ENCODE measurements at places on chromosomes 3 and 15.
A peak's percentile ranks its signal among the peaks of the same experiment; 100 is the strongest.

- no peak for DNase-seq
These were observed 63.3 kb downstream of the AQP9 start for GRCh38 chr15:58201516-58201915.

DNA sequence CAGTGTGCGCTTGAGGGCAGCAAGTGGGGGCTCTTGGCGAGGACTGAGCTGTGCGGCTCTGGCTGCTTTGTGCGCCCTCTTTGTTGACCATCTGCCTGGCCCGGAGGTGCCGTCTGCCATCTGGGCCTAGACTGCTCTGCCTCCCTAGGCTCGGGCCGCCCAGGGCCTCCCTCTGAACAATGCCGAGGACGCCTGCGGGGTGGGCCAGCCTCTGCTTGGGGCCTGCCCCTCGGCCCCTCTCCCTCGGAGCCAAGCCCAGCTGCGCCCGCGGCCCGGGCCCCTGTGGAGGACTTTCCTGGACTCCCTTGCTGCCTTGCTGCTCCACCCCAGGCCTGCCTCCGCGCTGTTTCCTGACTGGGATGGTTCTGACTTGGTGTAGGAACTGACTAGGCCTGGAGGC, 31.9 kb upstream of the SPSB4 start:
- DNase-seq = no peak

DNA sequence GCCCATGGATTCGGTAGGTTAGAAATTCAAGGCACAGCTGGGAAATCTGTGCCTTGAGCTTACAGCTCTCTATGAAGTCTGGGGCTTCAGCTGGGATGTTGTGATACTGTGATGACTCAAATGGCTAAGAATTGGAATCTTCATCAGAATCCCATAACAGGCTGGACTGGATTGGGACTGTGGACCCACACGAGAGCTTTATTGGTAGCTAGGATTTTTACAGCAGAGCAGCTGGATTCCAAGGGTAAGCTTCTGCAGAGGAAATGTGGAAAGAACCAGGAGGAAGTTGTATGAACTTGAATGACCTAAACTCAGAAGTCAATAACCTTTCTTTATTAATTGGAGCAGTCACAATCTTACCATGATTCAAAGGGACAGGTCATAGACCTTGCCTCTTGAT, 1187.1 kb downstream of the ROBO1 start:
- DNase-seq = no peak

DNA sequence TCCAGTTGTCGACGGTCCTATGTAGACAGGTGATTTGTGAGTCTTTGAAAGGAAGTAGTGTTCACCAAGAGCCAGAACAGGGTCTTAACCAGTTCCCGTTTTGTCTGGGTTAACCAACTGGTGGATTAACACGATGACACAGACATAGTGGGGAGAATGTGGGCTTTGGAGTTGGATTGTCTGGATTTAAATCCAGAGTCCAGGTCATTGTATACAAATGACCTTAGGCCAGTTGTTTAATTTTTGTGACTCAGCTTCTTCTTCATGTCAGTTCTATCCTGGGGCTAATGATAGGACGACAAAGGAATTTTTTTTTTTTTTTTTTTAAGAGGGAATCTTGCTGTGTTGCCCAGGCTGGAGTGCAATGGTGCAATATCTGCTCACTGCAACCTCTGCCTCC, 126.7 kb downstream of the LPP start:
- no peak for DNase-seq

DNA sequence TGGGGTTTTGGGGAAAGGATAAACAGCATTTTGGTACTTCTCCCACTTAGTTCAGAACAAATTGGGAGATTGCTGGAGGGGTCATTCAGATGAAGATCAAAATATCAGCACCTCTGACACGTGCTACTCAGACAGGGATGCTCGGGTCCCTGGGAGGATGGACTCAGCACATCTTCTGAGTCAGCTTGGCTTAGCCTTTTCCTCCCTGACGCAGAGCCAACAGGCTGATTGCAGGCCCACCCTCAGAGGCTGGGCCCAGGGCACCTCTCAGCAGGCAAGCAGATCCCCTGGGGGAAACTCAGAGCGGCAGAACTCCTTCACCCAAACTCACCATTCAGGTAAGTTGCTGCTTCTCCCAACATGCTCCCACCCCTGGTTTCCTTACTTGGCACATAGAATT, 304.9 kb downstream of the TLE3 start:
- no peak for DNase-seq

DNA sequence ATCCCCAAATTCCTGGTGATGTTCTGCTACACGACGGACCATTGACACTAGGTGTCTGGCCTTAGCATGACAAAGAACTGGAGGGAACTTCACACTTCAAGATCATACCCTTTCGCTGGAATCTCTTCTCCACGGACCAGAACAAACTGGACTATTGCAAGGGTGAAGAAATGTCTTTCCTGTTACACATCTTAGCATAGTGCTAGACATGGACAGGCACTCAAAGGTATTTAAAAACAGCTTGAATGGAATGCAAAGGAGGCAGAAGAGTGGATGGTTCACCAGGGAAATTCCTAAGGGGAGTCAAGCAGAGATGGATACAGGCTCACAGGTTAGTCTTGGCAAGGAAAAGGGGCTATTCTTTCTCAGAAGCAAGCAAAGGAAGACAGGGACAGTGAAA, 33.5 kb upstream of the PDZRN3 start:
- no peak for DNase-seq

DNA sequence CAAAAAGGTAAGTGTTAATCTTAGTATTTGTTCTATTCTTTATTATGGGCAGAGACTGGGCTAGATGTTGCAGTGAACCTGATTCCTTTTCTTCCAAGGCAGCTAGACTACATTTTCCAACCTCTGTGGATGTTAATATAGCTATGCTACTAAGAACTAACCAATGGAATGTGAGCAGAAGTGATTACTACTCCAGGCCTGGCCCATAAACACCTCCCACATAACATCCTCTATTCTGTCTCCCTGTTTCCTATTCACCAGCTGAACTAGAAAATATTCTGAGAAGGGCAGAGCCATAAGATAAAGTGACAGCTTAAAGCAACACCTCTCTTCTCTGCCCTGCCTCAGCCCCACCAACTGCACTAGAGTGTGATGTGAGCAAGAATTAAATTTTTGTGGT, 29.4 kb downstream of the CD200R1L start:
- no peak for DNase-seq

- DNase-seq = no peak
These were observed 15.3 kb downstream of the MRPL47 start for GRCh38 chr3:179589143-179589542.

GRCh38 chr15:44711743-44712345, 527 bp downstream of the B2M start:
- no peak for DNase-seq

- DNase-seq = no peak
These were observed 202.1 kb upstream of the ZBTB20 start for GRCh38 chr3:115348951-115349745.

DNA sequence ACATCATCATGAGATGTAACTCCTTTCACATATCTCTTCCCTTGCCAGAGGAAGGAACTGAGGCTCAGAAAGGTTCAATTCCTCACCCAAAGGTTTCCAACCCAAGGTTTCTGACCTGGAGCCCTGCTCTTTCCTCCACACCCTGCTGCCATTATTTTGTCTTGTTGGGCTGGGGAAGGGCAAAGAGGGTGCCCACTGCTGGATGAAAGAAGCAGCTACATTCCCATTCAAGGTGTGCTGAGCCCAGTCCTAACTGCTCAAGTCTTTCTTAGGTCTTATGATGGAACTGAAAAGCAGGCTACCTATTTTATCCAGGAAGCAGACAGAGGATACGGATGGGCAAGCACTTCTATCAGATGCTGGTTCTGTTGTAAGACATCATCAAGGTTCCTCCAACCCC, 258.0 kb upstream of the CTDSPL start:
- no peak for DNase-seq

GRCh38 chr15:74156678-74157411, 16.7 kb upstream of the ISLR start:
- peak; percentile 65 for DNase-seq

- DNase-seq = no peak
These were observed 1247.0 kb upstream of the EPHA6 start for GRCh38 chr3:95567346-95567745.

GRCh38 chr15:77096541-77096940, 25.6 kb upstream of the TSPAN3 start:
- DNase-seq = no peak
